ENCODE measurements at places on chromosomes 2 and 18.

DNA sequence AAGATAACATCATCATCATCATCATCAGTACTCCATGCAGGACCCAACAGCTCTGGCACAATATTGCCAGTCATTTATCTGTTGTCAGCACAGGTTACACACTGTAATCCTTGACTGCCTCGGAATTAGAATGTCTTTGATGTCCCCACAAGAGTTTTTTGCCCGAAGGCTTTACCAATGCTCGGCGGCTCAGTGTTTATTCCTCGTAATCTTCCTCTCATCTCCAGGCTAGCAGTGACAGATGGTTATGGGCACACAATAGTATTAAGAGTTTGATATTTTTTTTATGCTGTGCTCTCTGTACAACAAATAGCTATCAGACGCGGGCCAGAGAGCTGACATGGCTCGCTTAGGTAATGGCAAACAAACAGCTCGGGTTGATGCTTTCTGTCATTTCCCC lies 515.2 kb downstream of the ZEB2 start:
- DNase-seq = no peak

DNA sequence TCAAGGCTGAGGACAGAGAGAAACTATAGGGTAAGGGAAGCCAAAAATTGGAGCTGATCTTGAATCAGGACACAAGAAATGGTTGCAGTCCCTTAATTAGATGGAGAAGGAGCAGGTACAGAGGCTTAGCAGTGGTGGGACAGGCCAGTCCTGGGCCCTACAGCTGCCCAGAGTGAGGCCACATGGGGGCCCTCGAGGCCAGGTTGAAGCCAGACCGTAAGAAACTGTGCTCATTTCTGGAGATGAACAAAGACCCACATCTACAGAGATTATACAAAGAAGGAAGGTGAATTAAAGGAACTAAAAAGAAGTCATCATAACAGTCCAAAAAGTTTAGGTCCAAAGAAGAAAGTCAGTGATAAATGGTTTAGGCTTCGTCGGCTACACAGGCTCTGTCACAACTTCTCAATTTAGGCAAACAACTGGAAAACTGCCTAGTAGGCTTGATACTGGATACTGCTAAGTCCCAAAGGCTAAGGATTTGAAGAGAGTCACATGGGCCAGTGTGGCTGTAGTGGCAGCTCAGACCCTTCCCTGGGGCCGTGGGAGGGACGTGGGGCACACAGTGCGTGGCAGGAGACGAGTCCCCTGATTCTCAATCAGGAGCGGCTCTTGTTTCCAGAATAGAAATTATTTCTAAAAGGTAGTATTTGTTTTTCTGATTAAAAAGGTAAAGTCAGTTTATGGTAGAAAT lies 50.4 kb upstream of the CNGA3 start:
- no peak for DNase-seq

DNA sequence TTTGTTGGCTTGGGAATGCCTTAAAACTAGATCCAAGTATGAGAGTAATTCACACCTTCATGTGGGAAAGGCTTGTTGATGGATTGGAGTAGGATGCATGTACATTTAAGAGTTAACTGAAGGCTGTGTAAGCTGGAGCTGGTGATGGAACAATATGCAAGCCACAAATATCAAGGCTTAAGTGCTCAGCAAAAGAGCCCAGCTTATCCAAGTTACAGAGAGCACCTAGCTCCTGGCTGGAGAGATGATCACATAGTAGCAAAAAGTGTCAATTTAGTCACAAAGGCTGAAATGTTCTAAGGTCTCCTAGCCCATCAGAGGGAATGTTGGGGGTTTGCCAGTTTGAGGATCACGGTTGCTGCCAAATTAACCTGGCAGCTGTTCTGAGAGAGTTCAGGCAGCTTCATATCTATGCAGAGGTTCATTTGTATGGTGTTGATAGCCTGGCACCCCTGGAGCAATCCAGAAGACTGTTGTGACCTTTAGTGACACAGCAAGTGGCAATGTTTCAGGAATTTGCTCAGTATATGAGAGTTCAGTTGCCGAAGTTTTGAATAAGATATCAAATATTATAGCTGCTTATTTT lies 228.2 kb downstream of the DOK6 start:
- no peak for DNase-seq

DNA sequence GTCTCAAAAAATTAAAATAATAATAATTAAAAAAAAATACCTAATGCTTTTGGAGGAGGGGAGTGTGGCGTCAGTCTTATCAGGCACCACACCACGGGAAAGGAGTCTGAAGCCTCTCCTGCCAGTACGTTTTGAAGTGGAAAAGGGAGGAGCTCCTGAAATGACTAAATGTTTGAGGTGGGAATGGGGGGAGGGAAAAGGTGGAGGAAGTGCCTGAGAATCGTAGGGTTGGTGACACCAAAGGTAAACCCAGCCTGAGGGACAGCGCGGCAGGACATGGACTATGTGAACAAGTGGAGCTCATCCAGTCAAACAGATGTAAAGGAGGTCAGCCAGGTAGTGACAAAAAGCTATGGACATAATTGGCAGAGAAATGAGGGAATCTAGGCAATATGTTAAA lies 42.2 kb upstream of the EPHA4 start:
- DNase-seq = no peak

GRCh38 chr2:150292807-150293206 lies 194.7 kb downstream of the RND3 start:
- DNase-seq = no peak

DNA sequence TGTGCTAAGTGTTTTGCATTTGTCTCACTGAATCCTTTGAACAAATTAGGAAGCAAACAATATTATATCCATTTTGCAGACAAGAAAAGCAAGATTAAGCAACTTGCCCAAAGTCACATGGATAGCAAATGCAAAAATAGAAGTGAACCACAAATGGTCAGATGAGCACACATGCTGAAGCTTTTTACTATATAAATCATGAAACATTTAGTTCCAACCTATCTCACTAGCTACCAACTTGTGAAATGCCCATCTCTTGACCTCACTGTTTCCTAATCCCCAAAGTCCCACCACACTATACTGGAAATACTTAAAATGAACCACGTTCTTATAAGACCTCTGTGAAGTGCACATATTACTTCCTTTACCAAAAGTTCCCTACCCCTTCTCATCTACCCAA lies 380.5 kb downstream of the ERBB4 start:
- DNase-seq = no peak

GRCh38 chr18:79771446-79772107 lies 26.2 kb upstream of the KCNG2 start:
- DNase-seq = no peak

GRCh38 chr2:188869550-188869949 lies 104.6 kb upstream of the COL3A1 start:
- no peak for DNase-seq

DNA sequence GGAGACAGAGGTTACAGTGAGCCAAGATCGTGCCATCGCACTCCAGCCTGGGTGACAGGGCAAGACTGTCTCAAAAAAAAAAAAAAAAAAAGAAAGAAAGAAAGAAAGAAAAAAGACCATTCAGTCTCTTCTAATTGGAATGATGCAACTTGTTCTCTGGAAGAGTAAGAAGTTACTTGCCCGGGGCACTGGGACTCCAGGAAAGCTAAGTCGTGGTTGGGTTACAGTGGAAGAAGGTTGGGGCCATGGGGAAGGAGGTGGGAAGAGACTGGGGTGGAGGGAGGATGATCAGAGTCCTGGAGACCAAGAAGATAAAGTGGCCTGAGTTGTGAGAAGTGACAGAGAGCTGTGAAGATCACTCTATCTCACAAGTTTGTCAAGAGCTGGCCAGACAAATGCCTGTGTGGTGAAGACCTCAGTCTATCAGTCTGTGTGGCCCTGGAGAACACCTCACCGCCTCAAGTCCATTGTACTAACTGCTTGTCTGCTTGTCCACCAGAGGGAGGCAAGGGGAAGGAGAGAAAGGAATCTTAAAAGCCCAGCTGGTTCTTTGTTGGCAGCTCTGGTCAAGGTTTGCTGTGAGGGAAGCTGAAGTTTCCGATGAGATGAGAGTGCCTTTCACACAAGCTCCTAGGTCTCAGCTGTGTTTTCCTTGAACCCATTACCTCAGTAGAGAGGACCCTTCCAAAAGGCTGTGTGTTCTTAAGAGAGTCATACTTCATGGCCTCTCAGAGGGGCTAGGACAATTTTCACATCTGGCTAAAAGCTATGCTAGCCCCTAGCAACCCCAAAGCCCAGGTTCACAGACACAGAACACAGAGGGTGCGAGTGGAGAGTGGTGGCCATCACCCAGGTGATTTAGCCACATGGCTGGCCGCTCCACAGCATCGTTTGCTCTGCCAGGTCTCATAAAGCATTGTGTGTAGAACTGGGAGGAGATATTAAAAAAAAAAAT lies 72.0 kb upstream of the TMEM178A start:
- no peak for DNase-seq

GRCh38 chr18:22485808-22486244 lies 68.1 kb upstream of the CTAGE1 start:
- DNase-seq = no peak

- DNase-seq = no peak
Observed at GRCh38 chr2:58798676-58799208, 557.6 kb upstream of the FANCL start.

DNA sequence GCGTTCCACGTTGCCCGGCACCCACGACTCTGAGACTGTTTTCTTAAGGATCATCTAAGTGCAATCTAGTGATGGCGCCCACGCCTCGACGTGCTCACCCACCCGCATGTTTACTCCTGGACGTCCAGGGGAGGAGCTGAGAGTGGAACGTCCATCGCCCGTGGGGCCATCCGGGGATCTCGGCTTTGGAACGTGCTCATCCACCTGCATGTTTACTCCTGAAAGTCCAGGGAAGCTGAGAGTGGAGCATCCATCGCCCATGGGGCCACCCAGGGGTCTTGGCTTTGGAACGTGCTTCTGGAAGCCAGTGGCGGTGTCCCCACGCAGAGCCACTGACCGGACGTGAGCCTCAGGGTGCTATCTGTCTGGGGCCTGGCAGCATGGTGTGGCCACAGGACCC lies 45.6 kb upstream of the SALL3 start:
- no peak for DNase-seq

GRCh38 chr2:241267249-241268067 lies 48.0 kb downstream of the HDLBP start:
- no peak for DNase-seq

DNA sequence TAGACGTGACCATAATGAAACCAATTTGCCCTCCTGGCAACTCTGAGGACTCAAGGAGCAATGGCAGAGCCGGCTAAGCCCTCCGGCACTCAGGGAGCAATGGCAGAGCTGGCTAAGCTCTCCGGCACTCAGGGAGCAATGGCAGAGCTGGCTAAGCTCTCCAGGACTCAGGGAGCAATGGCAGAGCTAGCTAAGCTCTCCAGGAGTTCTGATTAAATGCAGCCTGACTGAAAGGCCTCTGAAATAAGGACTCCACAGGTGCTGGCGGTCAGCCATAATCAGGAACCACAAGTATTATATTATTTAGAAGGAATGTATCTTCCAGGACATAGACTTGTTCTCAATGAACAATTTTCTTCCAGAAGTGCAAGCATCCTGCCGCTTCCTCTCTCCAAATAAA lies 65.2 kb downstream of the C2orf76 start:
- DNase-seq = no peak

DNA sequence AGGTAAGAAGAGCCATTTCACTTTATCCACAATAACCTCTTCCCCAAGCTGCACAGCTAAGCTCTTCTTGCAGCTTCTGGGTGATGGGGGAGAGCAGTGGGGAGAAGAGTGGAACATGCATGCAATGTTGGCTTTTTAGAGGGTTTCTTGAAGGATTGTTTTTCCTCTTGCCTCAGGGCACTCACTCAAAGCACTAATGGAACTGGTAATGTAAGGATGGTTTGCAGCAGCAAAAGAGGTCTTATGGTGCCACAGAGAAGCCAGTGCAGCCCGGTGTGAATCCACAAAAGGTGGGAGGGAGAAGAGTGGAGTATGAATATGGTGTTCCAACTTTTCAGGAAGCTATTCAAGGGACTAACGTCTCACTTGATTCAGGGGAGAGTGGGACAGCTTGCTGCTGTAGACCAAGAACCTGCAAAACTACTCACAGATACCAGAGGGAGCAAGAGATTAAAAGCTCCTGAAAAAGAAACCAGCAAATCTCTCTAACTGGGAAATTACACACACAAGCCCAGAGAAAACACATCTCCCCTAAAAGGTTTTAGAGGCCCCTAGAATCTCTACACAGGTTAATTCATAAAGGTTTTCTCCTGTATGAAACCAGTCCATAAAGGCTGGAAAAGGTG lies 116.4 kb downstream of the CHN1 start:
- no peak for DNase-seq

All from right kidney (tissue), 9 donors.